CD8-positive, alpha-beta memory T cell (primary cell): ENCODE measurements at places on chromosomes 13 and 19. TPM values are rescaled to one million over a fixed set of nuclear protein-coding genes. Genes with fewer than 3 reads are reported as not detected.

- no peaks in the 10 kb centered on the region for H3K27me3 ChIP-seq
- no peak overlapping the region for H3K4me3 ChIP-seq
- no peak for DNase-seq
- no peaks in the 10 kb centered on the region for H3K4me1 ChIP-seq
- H3K27ac ChIP-seq: no peak overlapping the region
Observed at GRCh38 chr19:50450369-50451222, 17.9 kb downstream of the MYBPC2 start.

GRCh38 chr13:92849381-92849780, 377.2 kb upstream of the GPC6 start:
- H3K4me3 ChIP-seq: no peak overlapping the region
- H3K4me1 ChIP-seq: no peaks in the 10 kb centered on the region
- DNase-seq: no peak
- H3K27ac ChIP-seq: no peak overlapping the region
- no peaks in the 10 kb centered on the region for H3K36me3 ChIP-seq

Gene SUGP1
- polyA plus RNA-seq: 40.8 TPM

Gene URAD
- not detected for polyA plus RNA-seq

- no peak for DNase-seq
- no peaks in the 10 kb centered on the region for H3K36me3 ChIP-seq
- no peaks in the 10 kb centered on the region for H3K27me3 ChIP-seq
- no peak overlapping the region for H3K4me3 ChIP-seq
- H3K4me1 ChIP-seq: no peaks in the 10 kb centered on the region
Observed at GRCh38 chr19:54294539-54294938, 13.6 kb upstream of the LILRB2 start.

GRCh38 chr19:1171755-1172352, 2.2 kb downstream of the SBNO2 start:
- no peak overlapping the region for H3K27ac ChIP-seq
- H3K36me3 ChIP-seq: no peaks in the 10 kb centered on the region
- H3K4me3 ChIP-seq: no peak overlapping the region
- peaks cover 4% of the 10 kb centered on the region for H3K4me1 ChIP-seq
- no peaks in the 10 kb centered on the region for H3K27me3 ChIP-seq
- DNase-seq: no peak

- H3K4me3 ChIP-seq: no peak overlapping the region
- peaks cover 15% of the 10 kb centered on the region for H3K4me1 ChIP-seq
- DNase-seq: no peak
- no peaks in the 10 kb centered on the region for H3K36me3 ChIP-seq
Observed at GRCh38 chr19:48813123-48813913, 2.5 kb upstream of the BCAT2 start.
